ENCODE measurements at places on chromosomes 7 and 10.
A peak's percentile ranks its signal among the peaks of the same experiment; 100 is the strongest.

GRCh38 chr7:157825325-157825724 is 488.5 kb downstream of the DNAJB6 start:
- no peak overlapping the region for H3K4me3 ChIP-seq
- H3K36me3 ChIP-seq = no peaks in the 10 kb centered on the region
- peaks cover 65% of the 10 kb centered on the region for H3K27me3 ChIP-seq
- H3K4me1 ChIP-seq = no peaks in the 10 kb centered on the region
- no peak for DNase-seq
- no peak overlapping the region for H3K27ac ChIP-seq

DNA sequence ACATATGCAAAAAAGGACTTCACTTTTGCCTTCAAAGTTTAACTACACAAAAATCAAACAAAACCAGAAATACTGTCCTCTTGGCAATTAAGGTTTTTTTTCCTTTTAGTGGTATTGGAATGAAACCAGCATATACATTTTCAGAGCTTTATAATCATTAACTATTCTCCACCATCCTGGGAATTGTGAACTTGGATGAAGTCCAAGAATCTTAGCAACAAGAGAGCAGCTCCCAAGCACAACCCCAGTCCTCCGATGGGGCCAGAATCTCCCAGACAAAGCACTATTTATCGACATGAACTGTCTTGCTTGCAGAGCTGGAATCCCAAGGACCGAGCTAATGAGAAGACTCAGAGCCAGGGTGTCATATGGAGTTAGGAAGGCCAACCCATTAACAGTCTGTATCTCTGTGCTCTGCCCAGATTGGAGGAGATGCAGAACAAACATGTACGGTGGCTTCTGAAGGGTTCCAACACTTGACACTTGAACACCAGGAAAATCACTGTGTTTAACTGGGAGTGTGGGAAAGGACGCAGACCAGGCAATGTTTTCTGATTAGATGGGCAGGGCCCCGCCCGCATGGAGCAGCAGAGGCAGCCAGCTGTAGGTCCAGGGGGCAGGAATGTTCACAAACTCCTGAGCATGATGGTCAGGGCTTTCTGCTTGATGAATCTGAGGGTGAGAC is 35.5 kb downstream of the PPP1R3C start:
- H3K27ac ChIP-seq = no peak overlapping the region
- no peaks in the 10 kb centered on the region for H3K36me3 ChIP-seq
- DNase-seq = no peak
- H3K27me3 ChIP-seq = no peaks in the 10 kb centered on the region

DNA sequence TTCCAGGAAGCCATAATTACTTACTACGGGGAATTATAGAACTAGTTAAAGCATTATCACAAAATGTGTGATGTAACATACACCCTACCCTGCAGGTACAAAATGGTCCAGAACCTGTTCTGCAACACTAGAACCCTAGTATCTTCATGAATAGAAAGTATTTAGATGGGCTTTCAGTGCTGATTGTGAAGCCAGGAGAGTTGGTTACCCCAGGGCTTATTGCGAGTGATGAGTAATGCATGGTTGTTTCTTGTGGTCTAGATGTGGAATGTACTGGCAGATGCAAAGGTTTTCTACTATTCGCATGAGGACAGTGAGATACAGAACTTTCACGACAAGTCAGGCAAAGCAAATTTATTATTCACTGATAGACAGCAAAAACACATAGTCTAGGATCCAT is 33.6 kb upstream of the AGR3 start:
- H3K36me3 ChIP-seq = peaks cover 4% of the 10 kb centered on the region
- H3K4me1 ChIP-seq = peaks cover 56% of the 10 kb centered on the region
- H3K27ac ChIP-seq = peak overlapping the region; percentile 71
- H3K27me3 ChIP-seq = no peaks in the 10 kb centered on the region
- peak; percentile 100 for DNase-seq

DNA sequence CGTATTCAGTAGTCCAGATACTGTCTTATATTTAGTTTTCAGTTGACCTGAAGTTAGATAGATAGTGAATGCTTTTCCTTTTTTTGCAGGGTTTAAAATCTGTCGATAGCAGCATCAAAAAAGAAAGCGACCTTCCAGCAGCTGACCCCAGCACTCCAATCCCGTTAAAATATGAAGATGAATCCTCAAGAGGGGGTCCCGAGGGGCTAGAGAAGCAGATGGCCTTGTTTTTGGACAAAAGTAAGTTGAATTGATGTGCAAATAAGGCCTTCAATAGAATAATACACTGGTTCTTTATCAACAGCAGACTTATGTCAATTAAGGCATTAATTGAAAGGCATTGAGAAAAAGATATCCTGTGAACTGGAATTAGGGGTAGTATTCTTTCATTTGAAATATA is 18.7 kb downstream of the EDRF1 start:
- H3K27ac ChIP-seq = no peak overlapping the region
- H3K4me3 ChIP-seq = no peak overlapping the region
- H3K27me3 ChIP-seq = no peaks in the 10 kb centered on the region
- peaks cover 21% of the 10 kb centered on the region for H3K36me3 ChIP-seq
- DNase-seq = no peak
- no peaks in the 10 kb centered on the region for H3K4me1 ChIP-seq
